ENCODE measurements at places on chromosomes 5 and 9.

- no peak for DNase-seq
Measured at GRCh38 chr5:126780165-126780827, 3.4 kb downstream of the LMNB1 start.

DNA sequence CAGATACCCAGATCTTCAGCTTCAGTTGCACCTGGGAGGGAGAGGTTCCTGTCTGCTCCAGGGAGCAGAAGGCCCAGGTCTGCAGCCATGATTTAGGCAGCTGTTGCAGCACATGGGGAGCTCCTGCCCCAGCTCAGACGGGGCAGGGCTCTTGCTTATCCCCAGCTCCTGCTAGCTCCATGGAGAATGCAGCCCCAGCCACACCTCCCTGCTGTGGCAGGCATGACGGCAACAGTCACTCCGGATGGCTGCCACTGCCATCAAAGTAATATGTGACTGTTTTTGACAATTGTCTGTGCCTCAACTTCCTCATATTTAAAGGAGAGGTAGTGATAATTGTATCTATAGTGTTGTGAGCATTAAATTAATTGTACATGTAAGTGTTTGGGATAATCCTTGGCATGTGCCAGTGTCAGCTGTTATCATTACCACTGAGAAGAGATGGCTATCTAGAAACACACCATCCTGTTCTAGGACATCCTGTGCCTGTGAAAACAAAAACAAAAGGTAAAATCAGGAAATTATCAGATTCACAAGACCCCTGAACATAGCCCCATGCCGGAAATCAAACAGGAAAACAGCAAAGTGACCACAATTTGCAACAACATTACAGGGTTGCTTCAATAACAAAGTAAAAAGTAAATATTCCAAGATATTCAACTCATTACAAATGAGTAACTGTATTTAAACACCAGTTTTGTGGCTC is 1048.8 kb upstream of the ACO1 start:
- DNase-seq, result no peak

GRCh38 chr5:174563899-174564298 is 160.5 kb upstream of the MSX2 start:
- no peak for DNase-seq

- no peak for DNase-seq
Measured at GRCh38 chr5:32499261-32499660, 54.7 kb upstream of the ZFR start.

- no peak for DNase-seq
Measured at GRCh38 chr9:38482918-38483592, 58.8 kb upstream of the IGFBPL1 start.

GRCh38 chr9:128201441-128202369 is 1.5 kb upstream of the DNM1 start:
- no peak for DNase-seq

GRCh38 chr9:109063760-109064159 is 50.5 kb upstream of the CTNNAL1 start:
- DNase-seq, result no peak

- DNase-seq, result no peak
Measured at GRCh38 chr9:32348106-32348695, 36.2 kb upstream of the ACO1 start.

- no peak for DNase-seq
Measured at GRCh38 chr5:133847886-133848285, 120.5 kb downstream of the C5orf15 start.

GRCh38 chr9:135862809-135863208 is 44.5 kb downstream of the CAMSAP1 start:
- DNase-seq, result no peak

DNA sequence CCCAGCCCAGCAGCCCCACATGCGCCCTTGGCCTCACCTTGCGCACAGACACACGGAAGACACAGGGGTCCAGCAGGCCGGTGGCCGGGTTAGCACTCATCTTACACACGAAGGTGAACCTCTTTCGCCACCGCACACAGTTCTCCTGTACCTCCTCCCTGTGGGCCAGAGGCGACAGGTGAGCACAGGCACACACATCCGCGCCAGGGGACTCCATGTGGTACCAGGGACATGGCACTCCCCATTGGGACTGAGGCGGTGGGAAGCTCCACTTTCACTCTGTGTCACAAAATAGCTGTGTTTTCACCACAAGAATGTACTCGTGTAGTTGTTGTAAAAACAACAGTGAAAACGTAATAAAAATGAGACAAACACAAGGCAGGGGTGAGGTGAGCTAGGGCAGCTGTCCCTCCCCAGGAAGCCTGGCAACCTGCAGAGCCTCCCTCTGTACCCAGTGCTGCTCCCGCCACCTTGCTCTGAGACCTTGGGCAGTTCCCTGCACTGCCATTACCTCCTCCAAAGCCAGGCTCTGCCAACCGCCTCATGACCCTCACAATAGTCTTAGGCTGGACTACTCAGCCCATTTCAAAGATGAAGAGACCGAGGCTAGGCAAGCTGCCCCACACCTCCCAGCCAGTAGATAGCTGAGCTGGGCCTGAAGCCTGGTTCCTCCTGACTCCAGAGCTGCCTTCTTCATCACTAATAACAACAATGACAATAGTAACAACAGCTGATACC is 16.3 kb upstream of the DPM2 start:
- no peak for DNase-seq

DNA sequence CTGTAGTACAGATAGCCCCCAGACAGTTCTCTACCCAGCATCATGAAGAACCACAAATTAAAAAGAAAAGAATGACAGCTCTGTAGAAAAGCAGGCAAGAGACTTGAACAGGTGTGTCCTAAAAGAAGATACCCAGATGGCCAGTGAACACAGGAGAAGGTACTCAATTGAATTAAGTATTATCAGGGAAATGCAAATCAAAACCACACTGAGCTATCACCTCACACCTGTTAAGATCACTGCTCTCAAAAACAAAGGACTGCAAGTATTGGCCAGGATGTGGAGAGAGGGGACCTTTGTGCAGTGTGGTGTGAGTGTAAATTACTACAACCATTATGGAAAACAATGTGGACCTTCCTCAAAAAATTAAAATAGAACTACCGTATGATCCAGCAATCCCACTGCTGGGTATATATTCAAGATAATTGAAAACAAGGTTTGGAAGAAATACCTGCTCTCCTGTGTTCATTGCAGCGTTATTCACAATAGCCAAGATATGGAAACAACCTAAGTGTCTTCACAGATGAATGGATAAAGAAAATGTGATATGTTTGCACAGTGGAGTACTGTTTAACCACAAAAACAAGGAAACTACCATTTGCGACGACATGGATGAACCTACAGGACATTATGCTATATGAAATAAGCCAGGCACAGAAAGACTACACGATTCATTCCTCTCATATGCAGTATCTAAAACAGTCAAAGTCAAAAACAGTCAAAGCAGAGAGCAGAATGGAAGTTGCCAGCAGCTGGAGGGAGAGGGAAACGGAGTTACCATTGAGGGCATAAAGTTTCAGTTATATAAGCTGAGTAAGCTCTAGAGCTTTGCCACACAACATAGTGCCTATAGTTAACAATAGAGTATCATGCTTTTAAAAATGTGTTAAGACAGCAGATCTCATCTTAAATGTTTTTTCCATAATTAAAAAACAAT is 102.6 kb downstream of the WNK2 start:
- no peak for DNase-seq

DNA sequence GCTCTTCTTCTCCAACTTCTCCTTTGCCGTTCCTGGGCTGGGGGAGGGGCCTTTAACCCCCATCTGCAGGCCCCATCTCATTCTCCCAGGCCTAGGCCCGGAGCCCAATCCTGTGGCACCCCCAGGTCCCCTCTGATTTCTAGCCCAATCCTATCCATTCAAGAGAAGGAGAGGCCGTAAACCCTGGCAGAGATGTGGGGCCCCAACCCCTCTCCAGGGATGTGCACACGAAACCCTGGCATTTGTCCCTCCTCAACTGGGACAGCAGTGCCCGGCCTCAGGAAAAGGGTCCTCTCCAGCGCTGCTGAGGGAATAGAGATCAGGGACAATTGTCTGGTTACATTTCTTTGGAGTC is 24.2 kb upstream of the ADAMTS2 start:
- DNase-seq, result no peak

- no peak for DNase-seq
Measured at GRCh38 chr9:108270051-108270450, 585.7 kb downstream of the ACTL7B start.

DNA sequence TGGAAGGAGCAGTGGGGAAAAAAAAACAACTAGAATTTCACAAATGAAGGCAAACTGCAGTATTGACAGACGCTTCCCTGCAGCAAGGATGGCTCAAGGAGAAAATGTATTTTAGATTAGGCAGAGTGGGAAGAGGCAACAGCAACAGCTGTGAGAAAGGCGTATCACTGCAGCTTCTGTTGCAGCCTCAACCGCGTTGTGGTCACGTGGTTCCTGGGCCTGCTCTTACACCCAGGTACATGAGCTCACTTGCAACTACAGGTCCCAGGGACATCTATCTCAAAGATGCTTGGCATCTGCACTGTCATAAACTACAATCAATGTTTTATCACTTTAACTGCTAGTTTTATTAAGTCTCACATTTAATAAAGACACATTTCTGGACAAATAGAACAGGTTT is 36.0 kb upstream of the GOLM1 start:
- DNase-seq, result no peak

DNA sequence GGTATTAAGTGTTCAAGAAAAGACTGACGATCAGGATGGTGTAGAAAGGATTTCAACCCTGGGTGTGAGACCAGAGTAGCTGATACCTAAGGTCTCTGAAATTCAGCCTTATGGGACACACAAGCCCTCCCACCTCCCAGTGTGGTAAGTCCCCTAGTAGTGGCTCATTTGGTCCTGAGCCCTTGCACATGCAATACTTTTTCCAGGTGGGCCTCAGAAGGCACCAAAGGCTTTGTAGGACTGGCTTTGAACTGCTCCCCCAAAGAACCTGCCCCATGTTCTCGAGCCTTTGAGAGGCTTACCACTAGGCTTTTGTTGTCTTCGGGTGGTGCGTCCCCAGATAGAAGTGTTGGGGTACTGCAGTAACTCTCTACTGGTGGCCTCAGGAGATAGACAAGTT is 803 bp downstream of the GARIN3 start:
- DNase-seq, result no peak

GRCh38 chr9:116115761-116116353 is 37.7 kb upstream of the PAPPA start:
- DNase-seq, result no peak

DNA sequence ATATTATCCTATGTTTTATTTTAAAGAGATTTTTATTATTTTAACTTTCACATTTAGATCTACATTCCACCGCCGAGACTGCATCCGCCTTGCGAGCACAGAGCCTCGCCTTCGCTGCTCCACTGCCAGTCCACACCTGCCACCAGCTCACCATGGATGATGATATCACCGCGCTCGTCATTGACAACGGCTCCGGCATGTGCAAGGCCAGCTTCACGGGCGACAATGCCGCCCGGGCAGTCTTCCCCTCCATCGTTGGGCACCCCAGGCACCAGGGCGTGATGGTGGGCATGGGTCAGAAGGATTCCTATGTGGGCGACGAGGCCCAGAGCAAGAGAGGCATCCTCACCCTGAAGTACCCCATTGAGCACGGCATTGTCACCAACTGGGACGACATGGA is 8.6 kb upstream of the TBCA start:
- no peak for DNase-seq

DNA sequence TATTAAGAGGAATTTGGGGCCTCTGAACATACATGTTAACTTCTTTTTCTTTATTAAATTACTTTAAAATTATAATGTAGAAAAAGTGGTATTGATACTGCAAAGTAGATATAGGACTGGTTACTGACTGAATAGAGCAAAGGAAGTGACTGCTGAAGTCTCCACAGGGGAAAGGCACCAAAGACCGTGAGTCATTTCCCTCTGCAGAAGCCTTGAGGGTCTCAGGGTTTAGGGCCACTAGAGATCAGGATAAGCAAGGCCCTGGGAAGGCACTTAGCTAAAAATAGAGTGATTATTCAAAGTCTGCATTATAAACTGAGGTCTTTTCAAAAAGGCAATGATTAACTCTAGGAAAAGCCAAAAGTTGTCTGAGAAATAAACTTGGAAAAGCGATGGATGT is 44.7 kb upstream of the ITGA1 start:
- no peak for DNase-seq

GRCh38 chr9:86723346-86723745 is 224.0 kb downstream of the GAS1 start:
- DNase-seq, result no peak

DNA sequence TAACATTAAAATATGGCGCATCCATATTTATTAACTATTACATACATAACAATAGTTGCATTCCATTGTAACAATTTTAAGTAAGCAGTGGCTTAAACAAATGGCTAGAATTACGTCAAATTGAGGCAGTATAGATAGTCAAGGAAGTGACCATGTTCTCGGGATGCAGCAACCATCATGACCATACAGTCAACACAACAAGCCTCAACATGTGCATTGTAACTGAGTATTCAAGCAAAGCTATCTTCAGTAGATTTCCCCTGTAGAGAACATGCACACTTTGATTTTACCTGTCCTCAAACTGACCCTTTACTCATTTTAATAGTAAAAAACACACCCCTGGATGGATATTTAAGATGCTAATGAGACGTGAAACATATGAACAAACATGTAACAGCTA is 356.4 kb downstream of the HINT1 start:
- no peak for DNase-seq

DNA sequence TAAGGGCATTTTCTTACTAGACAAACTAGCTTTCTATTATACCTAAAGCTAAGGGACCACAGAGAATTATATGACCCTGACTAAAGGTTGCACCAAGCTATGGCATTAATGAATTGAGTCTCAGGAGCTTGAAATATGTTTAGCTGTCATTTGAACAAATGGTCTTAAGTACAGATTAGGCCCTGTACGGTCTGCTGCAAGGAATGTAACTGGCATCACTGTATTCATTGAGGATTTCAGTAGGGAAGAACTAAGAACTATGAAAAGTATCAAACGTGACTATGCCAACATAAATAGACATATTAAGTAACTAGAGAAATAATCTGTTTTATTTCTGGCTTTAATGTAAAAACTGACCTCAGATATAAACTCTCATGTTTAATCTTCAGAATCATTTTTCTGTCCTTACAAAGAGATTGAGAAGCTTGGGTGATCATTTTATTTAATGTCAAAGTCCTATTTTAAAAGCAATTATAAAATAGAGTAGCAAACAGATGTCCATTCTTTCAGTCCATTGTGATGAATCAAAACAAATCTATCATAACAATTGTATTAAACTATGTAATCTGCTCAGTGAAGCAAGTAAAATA is 845.9 kb downstream of the MAT2B start:
- DNase-seq, result no peak

- DNase-seq, result no peak
Measured at GRCh38 chr9:136949239-136949816, 2.7 kb upstream of the LCN12 start.

GRCh38 chr5:171131497-171131896 is 177.6 kb upstream of the TLX3 start:
- no peak for DNase-seq

- no peak for DNase-seq
Measured at GRCh38 chr9:120463765-120464164, 116.2 kb downstream of the CDK5RAP2 start.

DNA sequence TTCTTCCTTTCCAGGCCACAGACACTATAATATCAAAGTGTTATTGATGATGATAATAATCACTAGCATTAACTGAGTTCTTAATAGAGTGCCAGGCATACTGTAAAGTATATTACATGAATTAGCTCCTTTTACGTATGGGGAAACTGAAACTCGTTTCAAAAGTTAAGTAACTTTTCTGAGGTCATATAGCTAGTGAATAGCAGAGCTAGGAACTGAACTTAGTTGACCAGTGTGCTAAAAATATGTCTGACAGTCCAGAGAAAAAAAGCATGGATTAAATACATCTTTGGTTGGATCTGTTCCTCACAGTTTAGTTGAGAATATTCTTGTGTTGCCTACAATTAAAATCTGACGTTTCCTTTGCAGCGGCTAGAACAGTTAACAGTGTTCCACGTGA is 18.4 kb upstream of the CATSPER3 start:
- DNase-seq, result no peak

Data from Panc1 (cell line).